ENCODE measurements at places on chromosomes 1 and 21. TPM values are rescaled to one million over a fixed set of nuclear protein-coding genes. Genes with fewer than 3 reads are reported as not detected.

The SYNC gene
- total RNA-seq = 13.9 TPM

The AGT gene
- total RNA-seq = under 0.01 TPM

The C1orf87 gene
- not detected for total RNA-seq

The VANGL2 gene
- not detected for total RNA-seq

The OR2L13 gene
- total RNA-seq = not detected

The PUM1 gene
- total RNA-seq = 68.2 TPM

The CFHR4 gene
- total RNA-seq = not detected

The KIF26B gene
- 2.3 TPM for total RNA-seq

The MPZ gene
- 1.7 TPM for total RNA-seq

The CFAP45 gene
- under 0.01 TPM for total RNA-seq

The TRIM58 gene
- 0.33 TPM for total RNA-seq

The SOAT1 gene
- 15.6 TPM for total RNA-seq

The A3GALT2 gene
- total RNA-seq = 0.09 TPM

The ZNF593 gene
- 21.5 TPM for total RNA-seq

The RGS1 gene
- total RNA-seq = not detected

The GPX7 gene
- 13.5 TPM for total RNA-seq

The JUN gene
- 164 TPM for total RNA-seq

The C1QB gene
- not detected for total RNA-seq

The SYT11 gene
- 15.4 TPM for total RNA-seq

The SV2A gene
- total RNA-seq = 2.6 TPM

The RUNX3 gene
- not detected for total RNA-seq

The FAM78B gene
- total RNA-seq = 0.52 TPM

The TTC4 gene
- total RNA-seq = 15.0 TPM

The LCE1E gene
- not detected for total RNA-seq

The CAMK1G gene
- not detected for total RNA-seq

The HAO2 gene
- not detected for total RNA-seq

The B3GALT5 gene
- total RNA-seq = not detected

The TCHHL1 gene
- total RNA-seq = not detected
